Stimulated activated CD4-positive, alpha-beta T cell treated with anti-CD3 and anti-CD28 coated beads, Interleukin-4, amount 100 ng/mL, for 4 hours (primary cell): ENCODE measurements at places on chromosomes 4 and X.

GRCh38 chr4:61740886-61741285, 540.8 kb downstream of the ADGRL3 start:
- DNase-seq, result no peak

DNA sequence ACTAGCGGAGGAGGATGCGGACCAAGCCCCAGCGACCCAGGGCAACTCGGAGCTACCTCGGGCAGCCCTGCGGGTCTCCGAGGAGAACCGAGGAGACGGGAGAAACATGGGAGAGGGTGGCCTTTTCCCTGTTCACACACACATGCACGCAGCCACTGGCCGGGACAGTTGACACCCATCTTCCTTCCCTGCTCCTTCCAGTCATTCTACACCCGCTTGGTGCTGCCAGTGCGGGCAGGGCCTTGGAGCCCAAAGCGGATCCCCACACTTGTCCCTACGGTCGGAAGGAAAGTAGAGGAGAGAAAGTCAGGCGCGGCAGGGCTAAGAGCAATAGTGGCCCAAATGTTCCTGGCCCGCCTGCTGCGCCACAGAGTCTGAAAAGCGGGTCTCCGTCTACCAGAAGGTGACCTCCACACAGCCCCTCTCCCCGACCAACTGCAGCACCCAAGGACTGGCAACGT, 1.1 kb upstream of the PPP3CA start:
- no peak for DNase-seq

DNA sequence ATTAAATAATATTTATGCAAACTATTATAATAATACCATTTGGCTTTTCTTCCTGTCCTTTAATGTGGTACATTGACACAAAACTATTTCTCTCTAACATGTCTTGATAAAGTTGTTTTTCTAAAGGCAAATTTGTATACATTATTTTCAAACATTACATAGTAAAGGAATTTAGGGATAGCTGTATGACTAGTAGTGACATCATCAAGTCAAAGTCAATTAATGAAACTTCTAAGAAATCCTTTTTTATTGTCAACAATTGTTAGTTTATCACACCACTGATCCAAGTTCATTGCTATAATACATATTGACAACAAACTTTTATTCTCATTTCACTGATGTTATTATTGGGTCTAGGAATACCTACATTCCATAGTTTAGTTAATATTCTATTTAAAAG, 68.4 kb downstream of the TBCK start:
- no peak for DNase-seq

GRCh38 chrX:13638021-13638420, 14.9 kb upstream of the TCEANC start:
- DNase-seq, result no peak

- DNase-seq, result peak; percentile 4
Measured at GRCh38 chr4:56655209-56655626, 25.9 kb downstream of the HOPX start.

DNA sequence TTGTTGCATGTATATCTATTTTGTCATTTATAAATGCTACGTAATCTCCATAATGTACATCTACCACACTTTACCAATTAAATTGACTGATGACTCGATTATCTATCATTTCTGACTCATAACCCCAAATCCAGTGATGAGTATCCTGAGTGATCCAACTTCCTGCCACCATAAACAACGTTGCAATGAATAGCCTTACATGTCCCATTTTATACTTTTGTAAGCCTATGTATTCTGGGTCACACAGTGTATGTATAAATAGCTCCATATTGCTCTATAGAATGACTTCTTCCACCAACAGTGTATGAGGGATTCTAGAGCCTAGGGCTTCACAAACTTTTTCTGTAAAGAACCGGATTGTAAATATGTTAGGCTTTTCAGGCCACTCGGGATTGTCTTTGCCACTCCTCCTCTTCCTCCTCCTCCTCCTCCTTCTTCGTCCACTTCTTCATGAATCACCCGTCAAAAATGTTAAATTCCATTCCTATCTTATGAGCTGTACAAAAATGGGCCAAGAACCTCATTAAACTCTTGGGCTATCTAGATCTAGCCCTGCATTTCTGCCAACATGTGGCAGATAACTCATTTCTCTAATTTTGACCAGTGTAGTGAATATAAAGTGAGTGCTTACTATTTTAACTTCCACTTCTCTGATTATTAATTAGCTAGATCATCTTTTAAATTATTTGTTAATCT, 672.2 kb upstream of the AMOT start:
- no peak for DNase-seq

- DNase-seq, result no peak
Measured at GRCh38 chrX:44106864-44107263, 133.7 kb upstream of the NDP start.

DNA sequence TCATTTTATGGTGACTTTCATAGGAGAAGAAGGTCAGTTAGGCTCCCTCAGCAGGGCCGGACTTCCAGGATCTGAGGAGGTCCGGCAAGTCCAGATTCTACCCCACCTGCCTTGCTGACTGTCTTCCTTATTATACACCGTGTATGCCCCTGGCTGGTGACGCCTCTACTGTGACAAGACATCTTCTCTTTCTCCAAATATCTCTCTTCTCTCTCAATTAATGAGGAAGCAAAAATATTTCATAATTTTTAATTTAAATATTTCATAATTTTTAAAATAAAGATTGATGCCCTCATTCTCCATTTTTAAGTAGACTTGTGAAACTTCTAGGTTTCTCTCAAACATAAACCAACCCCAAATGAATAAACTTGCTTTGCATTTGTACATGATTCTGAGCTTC, 202.5 kb downstream of the NSUN7 start:
- DNase-seq, result no peak

DNA sequence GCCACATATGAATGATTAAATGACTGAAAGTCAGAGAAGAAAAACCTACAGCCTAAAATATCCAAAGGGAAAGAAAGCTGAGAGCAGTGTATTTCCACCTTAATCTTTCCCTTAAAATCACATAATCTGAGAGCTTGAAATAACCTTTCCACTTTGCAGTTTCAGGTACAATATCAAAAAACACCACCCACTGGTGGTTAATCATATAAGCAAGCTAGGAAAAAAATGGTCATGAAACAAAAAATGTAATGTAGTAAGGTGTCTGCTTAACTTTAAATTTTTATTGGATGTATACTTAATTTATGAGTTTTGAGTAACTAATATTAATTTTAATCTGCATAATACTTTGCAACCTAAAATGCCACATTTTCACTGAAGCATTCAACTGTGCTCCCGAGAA, 3.2 kb downstream of the PRDM5 start:
- no peak for DNase-seq

- DNase-seq, result no peak
Measured at GRCh38 chrX:20585782-20586181, 319.1 kb upstream of the RPS6KA3 start.

DNA sequence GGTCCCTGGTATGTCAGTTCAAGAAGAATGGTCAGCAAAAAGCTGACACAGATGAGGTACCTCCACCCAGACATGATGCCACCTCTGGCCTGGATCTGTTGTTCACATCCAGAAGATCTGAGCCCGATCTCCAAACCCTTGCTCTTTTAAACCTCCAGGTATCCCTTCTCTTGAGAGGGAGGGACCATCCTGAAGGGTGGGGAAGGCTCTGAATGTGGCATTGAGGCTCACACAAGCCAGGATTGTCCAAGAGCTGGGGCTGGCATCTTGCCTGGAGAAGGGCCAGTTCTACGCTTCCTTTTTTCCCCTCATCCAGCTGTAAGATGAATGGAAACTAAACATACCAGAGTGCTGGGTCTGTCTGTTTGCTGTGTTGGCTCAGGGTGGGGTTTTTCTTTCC, at the start of gene ITIH6:
TSS of gene ITIH6 (minus strand) at position 119 of the 400 bp plus-strand sequence. CDS start at position 74, 45 bp downstream.
- DNase-seq, result no peak

- no peak for DNase-seq
Measured at GRCh38 chr4:159129814-159130550, 27.1 kb downstream of the RAPGEF2 start.

DNA sequence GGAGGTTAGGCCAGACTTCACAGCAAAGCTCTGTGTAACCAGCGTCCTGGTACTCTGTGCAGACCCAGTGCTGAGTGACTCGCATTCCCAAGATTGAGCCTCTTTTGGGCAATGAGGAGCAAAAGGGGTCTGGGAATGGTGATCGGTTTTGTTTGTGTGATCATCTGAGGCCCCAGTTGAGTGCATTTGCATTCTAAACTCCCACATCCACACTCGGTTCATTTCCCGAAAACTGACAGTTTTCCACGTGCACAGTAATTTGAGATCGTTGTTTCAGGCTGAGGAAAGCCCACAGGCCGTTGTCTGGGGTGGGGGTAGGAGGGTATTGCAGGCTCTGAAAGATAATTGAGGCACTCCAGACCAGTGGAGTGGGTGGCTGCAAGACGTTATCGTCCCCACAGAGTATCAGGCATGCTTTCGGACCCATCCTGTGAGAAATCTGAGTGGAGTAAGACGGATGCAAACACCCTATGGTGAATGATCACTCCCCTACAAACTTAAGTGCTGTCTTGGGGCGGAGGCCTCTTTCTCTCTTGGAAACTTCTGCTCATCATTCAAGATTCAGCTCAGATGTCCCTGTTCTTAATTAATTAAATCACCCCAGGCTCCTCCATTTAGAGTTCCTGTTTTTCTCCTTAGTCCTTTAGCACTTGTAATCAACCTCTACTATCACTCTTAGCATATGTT, 96.1 kb downstream of the AFF1 start:
- no peak for DNase-seq

- peak; percentile 65 for DNase-seq
Measured at GRCh38 chr4:185183622-185184281, 20.0 kb downstream of the CFAP97 start.

DNA sequence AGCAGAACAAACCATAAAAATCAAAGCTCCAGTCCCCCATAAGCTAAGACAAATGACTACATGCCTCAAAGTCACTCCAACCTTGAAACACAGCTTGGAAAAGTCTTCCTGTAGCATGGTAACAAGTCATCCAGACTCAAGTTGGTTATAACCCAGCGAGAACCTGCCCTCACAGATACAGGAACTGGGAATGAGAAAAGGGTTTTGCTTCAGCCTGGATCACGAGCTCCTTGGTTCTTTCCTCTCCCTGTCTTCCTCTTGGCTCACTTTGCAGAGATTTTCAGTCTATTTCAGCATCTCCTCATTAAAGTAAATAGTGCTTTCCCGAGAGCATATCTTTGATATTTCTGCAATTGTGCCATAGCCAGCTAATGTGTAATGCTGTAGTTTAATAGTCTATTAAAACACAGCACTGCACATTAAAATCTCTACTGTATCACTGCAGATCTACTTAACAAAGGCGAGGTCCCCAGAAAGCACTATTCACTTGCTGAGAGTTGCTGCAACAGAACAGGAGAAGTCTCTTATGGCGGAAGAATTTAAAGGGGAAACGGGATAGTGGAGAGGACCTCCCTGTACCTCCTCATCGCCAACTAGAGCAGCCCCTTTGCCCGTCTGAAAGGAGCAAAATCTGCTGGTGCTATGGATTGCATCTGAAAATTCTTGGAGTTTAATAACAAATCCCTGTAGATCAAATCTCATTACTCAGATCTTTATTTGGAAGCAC, 249.3 kb upstream of the GATB start:
- no peak for DNase-seq

- DNase-seq, result no peak
Measured at GRCh38 chr4:13182133-13182532, 302.0 kb downstream of the RAB28 start.

- DNase-seq, result no peak
Measured at GRCh38 chrX:47358387-47359065, 11.9 kb upstream of the ZNF157 start.

- DNase-seq, result no peak
Measured at GRCh38 chr4:70706516-70706915, 15.2 kb upstream of the RUFY3 start.

- DNase-seq, result no peak
Measured at GRCh38 chr4:41132055-41132683, 82.2 kb downstream of the APBB2 start.

- DNase-seq, result no peak
Measured at GRCh38 chr4:10333942-10334341, 123.3 kb downstream of the ZNF518B start.

DNA sequence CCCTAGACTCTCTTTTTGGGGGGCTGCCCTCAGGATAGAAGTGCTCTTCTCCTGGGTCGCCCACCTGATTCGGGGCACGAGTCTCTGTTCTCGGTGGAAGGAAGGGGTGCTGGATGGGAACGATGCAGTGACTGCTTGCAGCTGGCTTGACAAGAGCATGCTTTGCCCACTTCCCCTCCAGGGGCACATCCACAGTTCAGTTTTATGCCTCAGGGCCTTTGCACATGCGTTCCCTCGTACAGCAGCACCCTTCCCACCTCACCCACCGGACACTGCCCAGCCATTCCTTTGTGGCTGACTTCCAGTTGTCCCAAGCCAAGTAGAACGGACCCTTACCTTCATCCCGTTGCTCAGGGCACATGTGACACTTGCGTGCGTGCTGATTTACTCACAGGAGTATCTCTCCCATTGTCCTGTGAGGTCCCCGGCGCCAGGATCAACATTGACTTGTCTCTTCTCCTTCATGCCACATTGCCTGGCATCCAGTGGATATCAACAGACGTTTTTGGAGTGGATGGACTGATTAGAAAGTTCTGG, 60.0 kb downstream of the C4orf50 start:
- DNase-seq, result no peak

DNA sequence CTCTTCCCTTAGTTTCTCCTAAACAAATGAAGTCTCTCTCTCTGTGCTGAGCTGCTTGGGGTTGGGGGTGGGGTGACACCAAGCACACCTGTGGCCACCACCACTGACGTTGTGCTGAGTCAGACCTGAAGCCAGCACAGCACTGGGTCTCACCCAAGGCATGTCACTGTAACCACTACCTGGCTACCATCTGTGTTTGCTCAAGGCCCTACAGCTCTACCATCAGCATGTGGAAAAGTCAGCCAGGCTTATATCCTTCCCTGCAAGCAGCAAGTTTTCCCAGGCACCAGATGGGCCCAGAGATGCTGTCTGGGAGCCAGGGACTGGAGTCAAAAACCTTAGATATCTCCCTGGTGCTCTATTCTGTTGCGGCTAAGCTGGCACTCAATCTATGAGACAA, 6.9 kb downstream of the CXCL10 start:
- no peak for DNase-seq

- no peak for DNase-seq
Measured at GRCh38 chr4:154622598-154622997, 10.1 kb upstream of the FGG start.

DNA sequence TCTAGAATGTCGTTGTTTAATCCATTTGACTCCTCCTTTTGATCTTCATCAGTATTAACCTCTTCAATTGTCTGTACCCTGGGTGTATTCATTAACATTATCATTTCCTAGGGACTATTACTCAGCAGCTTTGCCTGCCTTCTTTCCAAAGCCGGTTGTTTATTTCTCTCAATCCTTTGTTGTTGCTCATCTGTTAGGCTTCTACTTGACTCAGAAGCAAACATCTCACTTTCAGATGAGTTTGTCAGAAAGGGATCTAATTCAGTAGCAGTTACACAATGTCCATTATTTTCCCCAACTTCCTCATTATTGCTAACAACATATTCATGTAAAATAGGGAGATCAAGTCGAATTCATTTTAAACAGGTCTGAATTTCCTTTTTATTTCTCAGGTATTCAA, 22.1 kb upstream of the HSD17B10 start:
- no peak for DNase-seq
